ENCODE measurements at places on chromosomes 12 and 14.

- DNase-seq: no peak
These were observed 420.5 kb downstream of the ZFP36L1 start for GRCh38 chr14:68372368-68372767.

DNA sequence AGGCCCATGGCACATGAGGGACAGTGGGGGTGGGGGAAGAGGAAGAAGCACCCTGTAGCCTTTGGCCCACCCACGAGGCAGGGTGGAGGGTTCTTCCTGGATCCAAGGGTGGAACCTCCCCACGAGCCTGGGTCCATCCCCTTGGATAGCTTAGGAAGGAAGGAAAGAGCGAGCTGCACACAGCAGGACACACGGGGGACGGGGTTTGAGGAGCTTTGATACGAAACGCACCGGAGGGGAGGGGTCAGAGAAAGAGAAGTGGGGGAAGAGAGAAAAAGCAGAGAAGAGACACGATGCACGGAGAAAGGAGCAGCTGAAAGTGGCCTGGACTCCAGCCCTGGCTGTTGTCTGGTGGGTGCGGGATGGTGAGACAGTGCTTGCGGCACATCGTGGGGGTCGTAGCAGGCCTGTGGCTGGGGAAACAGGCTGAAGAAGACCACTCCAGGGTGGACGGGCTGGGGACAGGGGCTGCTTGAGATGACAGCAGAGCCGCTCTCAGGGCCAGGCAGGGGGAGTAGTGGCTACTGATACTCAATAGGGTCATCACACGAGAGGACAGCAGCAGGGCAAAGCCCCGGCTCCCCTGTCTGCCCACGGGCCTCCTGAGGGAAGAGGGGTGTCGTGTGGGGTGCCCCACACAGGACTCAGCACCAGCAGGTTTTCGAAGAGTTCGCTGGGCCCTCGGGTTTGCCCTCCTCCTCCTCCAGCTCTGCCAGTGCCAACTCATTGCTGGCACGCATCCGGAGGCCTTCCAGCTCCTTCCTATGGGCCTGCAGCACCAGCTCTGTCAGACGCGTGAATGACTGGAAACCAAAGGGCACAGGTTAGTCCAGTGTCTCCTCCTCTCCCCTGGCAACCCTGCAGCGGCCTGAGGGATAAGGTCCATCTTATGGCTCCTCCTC is 5.4 kb upstream of the GPX2 start:
- DNase-seq: no peak

- no peak for DNase-seq
These were observed 16.8 kb downstream of the OR4K1 start for GRCh38 chr14:19947413-19948090.

- no peak for DNase-seq
These were observed 9.0 kb downstream of the SERPINA6 start for GRCh38 chr14:94313991-94314655.

- DNase-seq: no peak
These were observed 3.3 kb downstream of the ACVR1B start for GRCh38 chr12:51954561-51955361.

GRCh38 chr12:11758510-11759493 is 109.3 kb downstream of the ETV6 start:
- DNase-seq: no peak

GRCh38 chr12:33593753-33594152 is 154.1 kb upstream of the SYT10 start:
- DNase-seq: no peak

- no peak for DNase-seq
These were observed 186.6 kb downstream of the TMTC2 start for GRCh38 chr12:82873309-82873708.

DNA sequence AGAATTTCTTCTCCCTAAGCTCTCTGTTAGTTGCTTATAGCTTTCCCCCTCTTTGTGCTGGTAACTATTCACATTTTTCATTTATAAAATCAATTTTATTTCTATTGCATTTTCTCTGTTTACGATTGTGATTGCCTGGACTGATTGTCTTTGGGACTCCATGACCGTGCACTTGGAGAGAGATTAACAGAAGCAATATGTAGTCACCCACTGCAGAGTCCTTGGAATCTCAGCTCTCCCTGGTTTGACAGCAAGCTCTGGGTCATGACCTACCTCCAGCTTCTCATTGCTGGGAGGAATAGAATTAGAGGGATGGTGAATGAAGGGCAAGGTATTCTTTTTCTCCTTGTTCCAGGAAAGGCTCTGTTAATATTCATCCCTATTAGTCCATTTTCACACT is 398.2 kb downstream of the AACS start:
- DNase-seq: no peak

DNA sequence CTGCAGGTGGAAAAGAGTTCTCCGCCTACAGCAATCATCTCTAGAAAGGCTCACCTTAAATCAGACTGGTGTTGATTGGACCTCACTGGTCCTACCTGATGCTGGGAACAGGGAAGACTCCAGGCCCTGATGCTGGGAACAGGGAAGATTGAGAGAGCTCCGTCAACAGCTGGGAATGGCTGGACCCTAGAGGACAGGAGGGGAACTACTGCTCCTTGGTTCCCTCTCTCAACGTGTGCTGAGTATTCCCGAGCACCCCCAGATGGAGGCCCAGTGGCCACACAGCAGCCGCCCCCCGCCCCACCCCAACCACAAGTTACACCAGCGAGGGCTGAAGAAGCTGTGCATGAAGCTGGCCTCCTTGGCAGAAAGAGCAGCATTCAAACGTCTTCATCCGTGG is 240.3 kb downstream of the SLC15A4 start:
- no peak for DNase-seq

- no peak for DNase-seq
These were observed 235.5 kb upstream of the NPAS3 start for GRCh38 chr14:32703183-32703621.

DNA sequence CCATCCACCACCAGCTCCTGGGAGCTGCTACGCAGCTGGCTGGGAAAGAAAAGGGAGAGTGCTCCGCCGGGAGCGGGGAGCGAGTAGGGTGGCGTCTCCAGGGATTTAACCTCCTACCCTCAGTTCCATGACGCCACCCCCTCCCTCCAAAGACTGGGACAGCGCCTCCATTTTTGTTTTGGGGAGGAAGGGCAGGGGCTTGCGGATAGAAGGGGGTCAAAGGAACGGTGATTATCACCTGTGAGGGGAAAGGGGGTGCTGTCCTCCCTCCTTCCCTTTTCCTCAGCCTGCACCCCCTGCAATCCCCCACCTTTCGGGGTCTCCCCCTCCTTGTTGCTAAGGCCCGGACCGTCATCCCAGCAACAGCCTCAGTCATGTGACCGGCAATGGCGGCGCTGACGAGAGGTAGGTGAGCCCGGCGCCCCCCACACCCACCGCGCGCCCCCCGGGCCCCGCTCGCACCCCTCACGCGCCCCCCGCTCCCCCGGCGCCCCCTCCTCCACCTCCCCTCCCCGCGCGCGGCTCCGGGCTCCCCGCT is at the start of gene DTX3:
Gene DTX3, plus strand, starts transcription at position 371 of the 538 bp plus-strand sequence. CDS start 1,694 bp downstream, outside the sequence.
- DNase-seq: peak; percentile 25

GRCh38 chr12:46402451-46402850 is 29.9 kb upstream of the SLC38A2 start:
- DNase-seq: no peak

DNA sequence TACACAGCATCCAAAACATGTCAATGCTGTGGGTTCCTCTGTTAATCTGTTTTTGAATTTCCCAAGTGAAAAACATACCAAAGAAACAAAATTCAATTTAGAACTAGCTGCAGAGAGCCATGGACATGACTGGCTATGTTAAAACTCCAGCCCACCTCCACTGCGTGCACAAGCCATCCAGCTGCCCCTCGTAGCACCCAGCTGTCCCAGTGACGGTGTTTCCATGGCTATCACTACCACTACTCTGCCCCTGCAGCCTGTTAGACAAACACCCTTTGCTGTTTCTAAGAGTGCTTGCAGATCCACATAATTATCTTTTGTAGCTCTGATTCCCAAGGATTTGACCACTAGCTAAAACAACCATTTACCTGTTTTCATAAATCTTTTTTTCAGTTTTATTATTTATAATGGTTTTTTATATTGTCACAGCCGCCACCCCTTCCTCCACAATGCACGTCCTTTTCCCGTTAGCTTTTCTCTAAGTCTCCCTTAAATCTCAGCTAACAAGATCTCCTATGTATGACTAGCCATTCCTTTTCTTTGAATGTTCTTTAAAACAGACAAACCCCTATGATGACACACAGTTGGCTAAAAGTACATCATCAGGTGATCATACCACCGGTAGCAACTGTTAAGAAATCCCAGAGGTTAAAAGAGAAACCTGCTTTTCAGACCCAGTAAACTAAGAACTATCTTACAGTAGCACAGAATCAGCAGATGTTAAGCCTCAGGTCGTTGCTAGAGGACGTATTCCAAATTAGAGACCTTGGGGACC is 37.8 kb upstream of the NAA30 start:
- no peak for DNase-seq

- no peak for DNase-seq
These were observed 76.8 kb downstream of the PDE6H start for GRCh38 chr12:15049461-15050153.

GRCh38 chr12:6095269-6095668 is 29.2 kb downstream of the VWF start:
- no peak for DNase-seq

GRCh38 chr12:76030341-76031080 is 1.1 kb downstream of the PHLDA1 start:
- peak; percentile 50 for DNase-seq

DNA sequence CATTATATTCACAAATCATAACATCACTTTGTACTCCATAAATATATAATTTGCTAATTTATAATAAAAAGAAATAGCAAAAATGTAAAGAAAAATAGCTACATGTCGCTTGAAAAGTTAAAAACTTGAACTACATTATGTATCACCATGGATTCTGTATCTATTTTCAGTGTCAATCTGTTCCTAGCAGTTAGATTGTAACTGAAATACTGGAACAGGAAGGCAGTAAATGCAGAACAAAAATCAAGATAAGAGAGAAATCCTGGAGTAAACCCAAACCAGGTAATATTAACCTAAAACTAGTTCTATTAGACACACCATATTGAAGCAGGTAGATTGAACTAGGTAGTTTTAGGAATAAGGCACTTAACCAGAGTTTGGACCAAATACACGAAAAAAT is 60.3 kb downstream of the IPO8 start:
- no peak for DNase-seq

GRCh38 chr14:64973026-64973442 is 898 bp upstream of the RAB15 start:
- DNase-seq: no peak

DNA sequence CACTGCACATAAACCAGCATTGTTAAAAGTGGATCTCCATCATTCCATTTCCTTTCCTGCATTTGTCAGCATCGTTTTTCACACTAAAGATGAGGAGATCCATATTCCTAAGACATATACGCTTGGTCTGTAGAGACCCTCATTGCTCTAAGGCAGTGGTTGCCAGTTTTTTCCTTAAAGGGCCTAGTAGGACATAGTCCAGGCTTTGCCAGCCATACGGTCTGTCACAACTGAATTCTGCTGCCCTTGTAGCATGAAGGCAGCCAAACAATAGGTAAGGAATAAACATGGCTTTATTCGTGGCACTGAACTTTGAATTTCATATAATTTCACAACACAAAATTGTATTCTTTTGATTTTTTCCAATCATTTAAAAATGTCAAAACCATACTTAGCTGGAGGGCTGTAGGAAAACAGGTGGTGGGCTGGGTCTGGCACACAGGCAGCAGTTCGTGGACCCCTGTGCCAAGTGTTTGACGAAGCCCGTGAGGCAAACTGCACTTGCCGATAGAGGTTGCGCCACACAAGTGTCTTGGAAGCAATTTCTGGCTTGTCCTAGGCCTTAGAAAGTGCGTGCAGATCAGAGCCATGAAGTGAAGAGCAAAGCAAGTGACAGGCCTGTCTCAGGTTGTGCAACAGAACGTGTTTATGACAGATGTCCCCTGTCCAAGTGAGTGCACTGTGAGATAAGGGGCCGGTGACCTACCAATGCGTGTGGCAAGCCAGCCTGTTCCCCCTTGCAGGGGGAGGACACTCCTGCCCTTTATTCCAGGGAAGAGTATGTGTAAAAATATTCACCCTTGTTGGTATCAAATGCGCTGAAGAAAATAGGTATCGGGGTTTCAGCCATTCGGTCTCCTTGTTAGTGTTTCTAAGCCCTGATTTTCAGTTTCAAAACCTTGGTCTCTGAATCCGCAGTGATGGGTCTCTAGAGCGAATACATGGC is 916 bp upstream of the CHPT1 start:
- DNase-seq: no peak

GRCh38 chr12:22551624-22552023 is 7.3 kb upstream of the C2CD5 start:
- no peak for DNase-seq
